Fibroblast of lung (primary cell): ENCODE measurements at places on chromosomes 4 and X. TPM values are rescaled to one million over a fixed set of nuclear protein-coding genes. Genes with fewer than 3 reads are reported as not detected.

GRCh38 chrX:86078650-86079049, 31.3 kb upstream of the CHM start:
- DNase-seq = no peak
- H3K27ac ChIP-seq = no peak overlapping the region
- H3K4me3 ChIP-seq = no peak overlapping the region
- H3K36me3 ChIP-seq = no peaks in the 10 kb centered on the region
- H3K27me3 ChIP-seq = no peaks in the 10 kb centered on the region

FGFBP1 gene
- total RNA-seq = not detected in 2 replicates

PITX2 gene
- total RNA-seq = 0.26 and 0.33 TPM in 2 replicates

DNA sequence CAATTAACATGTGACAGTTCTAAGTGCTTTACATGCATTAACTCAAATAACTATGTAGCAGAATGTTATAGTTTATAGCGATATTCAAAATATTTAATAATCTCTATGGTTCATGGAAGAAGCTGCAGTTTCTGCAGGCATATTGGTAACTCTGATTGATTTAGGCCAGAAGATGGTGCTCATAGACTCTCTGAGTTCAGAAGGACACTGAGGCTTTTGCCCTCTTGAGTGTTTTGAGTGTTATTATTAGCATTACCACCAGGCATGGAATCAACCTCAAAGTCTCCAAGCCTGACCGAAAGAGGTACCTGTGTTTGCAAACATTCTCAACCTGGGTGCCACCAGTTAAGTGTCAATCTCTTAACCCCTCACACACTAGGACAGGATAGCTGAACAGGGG, 792.3 kb upstream of the PCDH7 start:
- H3K36me3 ChIP-seq = no peaks in the 10 kb centered on the region
- H3K27ac ChIP-seq = no peak overlapping the region
- no peak for DNase-seq
- H3K27me3 ChIP-seq = no peaks in the 10 kb centered on the region
- H3K4me3 ChIP-seq = no peak overlapping the region

DNA sequence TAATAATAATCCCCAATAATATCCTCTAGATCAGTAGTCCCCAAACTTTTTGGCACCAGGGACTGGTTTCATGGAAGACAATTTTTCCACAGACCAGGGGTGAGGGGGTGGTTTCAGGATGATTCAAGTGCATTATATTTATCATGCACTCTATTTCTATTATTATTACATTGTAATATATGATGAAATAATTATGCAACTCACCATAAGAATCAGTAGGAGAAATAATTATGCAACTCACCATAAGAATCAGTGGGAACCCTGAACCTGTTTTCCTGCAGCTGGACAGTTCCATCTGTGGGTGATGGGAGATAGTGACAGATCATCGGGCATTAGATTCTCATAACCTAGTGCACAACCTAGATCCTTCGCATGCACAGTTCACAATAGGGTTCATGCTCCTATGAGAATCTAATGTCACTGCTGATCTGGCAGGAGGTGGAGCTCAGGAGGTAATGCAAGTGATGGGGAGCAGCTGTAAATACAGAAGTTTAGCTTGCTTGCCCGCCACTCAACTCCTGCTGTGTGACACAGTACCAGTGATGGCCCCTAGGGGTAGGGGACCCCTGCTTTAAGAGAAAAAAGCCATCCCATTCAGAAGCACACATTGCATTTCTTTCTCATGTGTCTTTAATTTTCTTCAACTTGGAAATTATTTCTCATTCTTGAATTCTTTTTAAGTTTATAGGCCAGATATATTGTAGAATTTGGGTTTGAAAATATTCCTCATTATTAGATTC, 16.0 kb upstream of the SH3RF1 start:
- no peaks in the 10 kb centered on the region for H3K27me3 ChIP-seq
- no peak overlapping the region for H3K27ac ChIP-seq
- no peaks in the 10 kb centered on the region for H3K36me3 ChIP-seq
- H3K4me3 ChIP-seq = no peak overlapping the region
- peaks cover 5% of the 10 kb centered on the region for H3K4me1 ChIP-seq
